Esophagus squamous epithelium (tissue), 5 donors: ENCODE measurements at places on chromosomes 7 and 10.

DNA sequence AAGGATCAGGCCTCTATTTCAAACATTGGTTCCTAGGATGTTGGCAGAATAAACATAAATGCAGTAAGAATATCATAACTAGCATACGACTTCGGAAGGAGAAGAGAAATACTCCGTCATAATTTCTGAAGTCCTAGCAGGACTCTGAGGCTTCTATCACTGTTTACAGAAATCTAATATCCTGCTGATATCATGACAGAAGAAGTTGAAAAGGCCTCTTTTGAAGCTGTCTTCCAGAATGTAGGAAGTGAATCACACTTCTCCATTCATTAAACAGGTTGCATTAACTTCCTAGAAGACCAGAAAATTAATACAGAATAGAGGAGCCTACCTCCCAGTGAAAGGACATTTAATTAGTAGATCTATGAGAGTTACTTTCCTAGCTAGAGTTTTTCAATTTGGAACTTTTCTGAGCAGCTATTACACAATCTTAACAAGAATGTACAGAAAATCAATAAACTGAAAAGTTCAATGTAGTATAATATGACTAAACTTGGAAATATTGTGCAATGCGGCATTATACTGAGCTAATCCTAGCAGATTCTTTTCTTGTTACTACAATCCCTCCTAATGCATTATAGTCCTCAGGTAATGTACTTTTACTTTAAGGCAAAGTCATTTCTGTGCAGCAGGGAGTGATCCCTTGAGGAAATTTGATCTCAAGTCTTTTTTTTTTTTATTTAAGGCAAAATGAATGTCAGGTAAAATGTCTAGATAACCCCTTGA, 622.6 kb upstream of the CELF2 start:
- no peak overlapping the region for H3K27ac ChIP-seq
- no peaks in the 10 kb centered on the region for H3K4me1 ChIP-seq
- no peaks in the 10 kb centered on the region for H3K36me3 ChIP-seq
- H3K4me3 ChIP-seq = no peak overlapping the region

DNA sequence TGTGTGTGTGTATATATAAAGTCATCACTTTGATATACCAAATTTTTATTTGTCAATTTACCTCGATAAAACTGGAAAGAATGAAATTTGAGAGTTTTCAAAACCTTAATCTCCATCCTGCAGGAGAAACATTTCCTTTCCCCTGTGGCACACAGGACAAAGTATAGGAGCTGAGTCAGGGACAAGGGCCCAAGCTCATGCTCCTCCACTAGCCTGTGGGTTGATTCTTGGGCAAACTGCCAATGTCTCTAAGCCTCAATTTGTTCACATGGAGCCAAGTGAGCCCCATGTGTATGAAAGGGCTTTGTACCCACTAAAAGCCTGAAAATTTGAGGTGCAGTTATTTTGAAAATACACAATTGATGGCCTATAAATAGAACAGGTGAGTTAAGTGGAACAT, 60.3 kb upstream of the IL6 start:
- peaks cover under 1% of the 10 kb centered on the region for H3K4me1 ChIP-seq
- H3K27me3 ChIP-seq = no peaks in the 10 kb centered on the region
- H3K36me3 ChIP-seq = no peaks in the 10 kb centered on the region
- DNase-seq = no peak

GRCh38 chr7:138092486-138093028, 16.3 kb downstream of the AKR1D1 start:
- no peaks in the 10 kb centered on the region for H3K36me3 ChIP-seq
- no peaks in the 10 kb centered on the region for H3K4me1 ChIP-seq
- H3K27ac ChIP-seq = no peak overlapping the region
- no peak for DNase-seq

DNA sequence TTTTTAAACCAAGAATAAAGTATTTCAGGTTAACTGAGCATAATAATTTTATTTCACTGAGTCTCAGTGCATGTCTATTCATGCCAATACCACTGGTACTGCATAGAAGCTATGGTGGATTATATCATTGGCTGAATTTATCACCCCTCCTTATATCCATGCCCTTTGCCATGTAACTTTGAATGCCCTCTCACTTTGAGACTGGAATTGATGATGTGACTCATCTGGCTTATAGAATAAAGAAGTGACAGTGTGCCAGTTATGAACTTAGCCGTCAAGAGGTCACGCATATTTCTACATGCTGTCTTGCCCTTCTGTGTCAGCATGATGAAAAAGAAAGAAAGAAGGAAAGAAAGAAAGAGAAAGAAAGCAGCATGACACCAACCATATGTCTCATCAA, 20.7 kb upstream of the ABLIM1 start:
- DNase-seq = no peak
- no peak overlapping the region for H3K4me3 ChIP-seq
- H3K36me3 ChIP-seq = no peaks in the 10 kb centered on the region
- peaks cover 17% of the 10 kb centered on the region for H3K4me1 ChIP-seq
- no peaks in the 10 kb centered on the region for H3K27me3 ChIP-seq

GRCh38 chr10:10831085-10831484, 186.6 kb upstream of the CELF2 start:
- H3K27me3 ChIP-seq = no peaks in the 10 kb centered on the region
- H3K4me3 ChIP-seq = peak overlapping the region; percentile 20
- H3K36me3 ChIP-seq = no peaks in the 10 kb centered on the region
- peaks cover 4% of the 10 kb centered on the region for H3K4me1 ChIP-seq

- DNase-seq = no peak
- H3K4me1 ChIP-seq = no peaks in the 10 kb centered on the region
- no peaks in the 10 kb centered on the region for H3K36me3 ChIP-seq
- H3K27ac ChIP-seq = no peak overlapping the region
- no peak overlapping the region for H3K4me3 ChIP-seq
These were observed 30.0 kb upstream of the KNDC1 start for GRCh38 chr10:133129859-133130495.
